ENCODE measurements at places on chromosomes 7 and 10.

DNA sequence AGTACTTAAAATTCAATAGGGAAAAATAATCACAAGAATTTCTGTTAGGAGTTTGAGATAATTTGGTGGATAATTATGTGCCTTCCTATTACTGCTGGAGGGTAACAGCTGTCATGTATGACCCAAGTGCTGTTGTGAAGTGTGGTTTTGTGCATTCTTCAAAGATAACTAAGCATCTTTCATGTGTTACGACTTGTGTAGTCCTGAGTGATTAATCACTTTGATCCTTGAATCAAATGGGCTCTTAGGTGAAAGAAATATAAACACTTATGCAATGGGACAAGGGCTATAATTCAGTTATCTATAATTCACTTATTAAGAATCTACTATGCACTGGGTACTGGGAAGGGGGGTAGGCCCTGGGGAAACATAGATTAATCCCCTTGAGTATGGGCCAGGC is 89.0 kb downstream of the CH25H start:
- no peak for DNase-seq

DNA sequence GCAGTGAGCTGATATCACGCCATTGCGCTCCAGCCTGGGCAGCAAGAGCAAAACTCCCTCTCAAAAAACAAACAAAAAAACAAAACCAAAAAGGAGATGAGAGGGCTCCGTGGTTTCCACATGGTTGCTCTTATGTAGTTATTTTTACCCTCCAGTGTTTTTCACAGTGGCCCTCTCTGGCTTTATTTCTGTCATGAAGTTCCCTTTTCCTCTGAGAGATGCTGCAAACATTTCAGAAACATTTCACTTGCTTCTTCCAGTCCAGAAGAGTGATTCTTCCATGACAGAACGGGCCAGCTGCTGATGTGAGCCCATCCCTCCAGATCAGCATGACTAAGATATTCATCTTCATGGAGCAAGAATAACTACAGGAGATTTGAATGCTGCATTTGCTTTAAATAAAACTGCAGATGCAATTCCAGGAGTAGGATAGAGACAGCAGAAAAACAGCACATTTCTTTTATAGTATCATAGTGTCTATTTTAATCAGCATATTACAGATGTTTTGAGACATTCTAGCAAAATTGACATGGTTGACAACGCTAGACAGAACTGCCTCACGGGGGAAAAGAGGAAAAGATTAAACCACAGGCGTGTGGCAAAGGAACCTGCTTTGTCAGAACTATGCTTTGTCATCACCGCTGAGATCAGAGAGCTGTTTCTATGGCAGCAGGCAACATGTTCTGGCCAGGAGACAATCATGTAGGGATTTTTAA is 40.3 kb downstream of the NRCAM start:
- DNase-seq: no peak

- DNase-seq: no peak
These were observed 26.9 kb upstream of the SLC29A4 start for GRCh38 chr7:5255832-5256231.

GRCh38 chr10:128165536-128165935 is 39.3 kb upstream of the MKI67 start:
- DNase-seq: no peak

GRCh38 chr10:22631646-22632278 is 82.6 kb downstream of the PIP4K2A start:
- DNase-seq: no peak

GRCh38 chr7:91685544-91685943 is 195.0 kb downstream of the MTERF1 start:
- DNase-seq: no peak
